ENCODE measurements at places on chromosomes 3 and 15.

- H3K4me3 ChIP-seq: no peak overlapping the region
- H3K27ac ChIP-seq: no peak overlapping the region
- no peak for DNase-seq
- H3K4me1 ChIP-seq: no peaks in the 10 kb centered on the region
- H3K36me3 ChIP-seq: no peaks in the 10 kb centered on the region
- no peaks in the 10 kb centered on the region for H3K27me3 ChIP-seq
Measured at GRCh38 chr15:42695527-42696071, 41.3 kb downstream of the CDAN1 start.

DNA sequence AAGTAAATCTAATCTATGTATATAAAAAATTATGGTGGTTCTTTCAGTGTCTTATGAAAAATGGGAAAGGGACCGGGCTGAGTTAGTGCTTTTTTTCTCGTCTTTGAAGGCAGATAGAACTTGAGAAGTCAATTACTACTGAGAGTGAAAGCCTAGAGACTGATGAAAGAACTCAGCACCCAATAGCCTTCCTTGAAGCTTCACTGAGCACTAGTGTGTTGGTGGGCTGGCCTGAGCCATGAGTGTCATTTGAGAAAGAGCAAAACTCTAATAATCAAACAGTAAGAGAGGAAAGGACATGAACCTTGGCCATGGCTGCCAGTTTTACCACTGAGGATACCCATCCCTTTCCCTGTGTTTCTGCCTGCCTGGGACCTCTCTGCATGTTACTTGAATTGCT, 428.3 kb upstream of the RASGRP1 start:
- H3K27me3 ChIP-seq: peaks cover 21% of the 10 kb centered on the region
- H3K4me3 ChIP-seq: no peak overlapping the region
- no peak overlapping the region for H3K27ac ChIP-seq
- DNase-seq: no peak

GRCh38 chr15:65156692-65157091, 23.1 kb upstream of the PDCD7 start:
- no peaks in the 10 kb centered on the region for H3K4me1 ChIP-seq
- H3K36me3 ChIP-seq: peaks cover 91% of the 10 kb centered on the region
- H3K27me3 ChIP-seq: no peaks in the 10 kb centered on the region
- H3K27ac ChIP-seq: no peak overlapping the region

DNA sequence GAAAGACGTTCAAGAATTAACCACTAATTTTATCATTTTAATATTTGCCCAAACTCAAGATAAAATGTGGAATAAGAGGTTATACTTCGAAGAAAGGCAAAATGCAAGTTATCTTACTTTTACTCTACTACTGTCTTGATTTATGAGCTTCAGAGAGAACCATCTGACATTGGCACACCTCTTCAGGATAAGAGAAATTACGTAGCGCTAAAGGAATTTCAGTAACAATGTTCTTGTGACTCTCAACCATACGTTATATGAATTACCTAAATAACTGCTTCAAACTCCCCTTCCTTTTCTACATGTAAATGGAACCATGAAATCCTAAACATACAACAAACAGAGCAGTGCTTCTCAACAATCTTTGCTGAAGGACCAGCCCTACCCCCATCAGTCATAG, 96.8 kb downstream of the ZNF385D start:
- H3K27ac ChIP-seq: no peak overlapping the region
- H3K4me1 ChIP-seq: no peaks in the 10 kb centered on the region
- H3K27me3 ChIP-seq: no peaks in the 10 kb centered on the region
- H3K36me3 ChIP-seq: no peaks in the 10 kb centered on the region
- no peak overlapping the region for H3K4me3 ChIP-seq
- DNase-seq: no peak

DNA sequence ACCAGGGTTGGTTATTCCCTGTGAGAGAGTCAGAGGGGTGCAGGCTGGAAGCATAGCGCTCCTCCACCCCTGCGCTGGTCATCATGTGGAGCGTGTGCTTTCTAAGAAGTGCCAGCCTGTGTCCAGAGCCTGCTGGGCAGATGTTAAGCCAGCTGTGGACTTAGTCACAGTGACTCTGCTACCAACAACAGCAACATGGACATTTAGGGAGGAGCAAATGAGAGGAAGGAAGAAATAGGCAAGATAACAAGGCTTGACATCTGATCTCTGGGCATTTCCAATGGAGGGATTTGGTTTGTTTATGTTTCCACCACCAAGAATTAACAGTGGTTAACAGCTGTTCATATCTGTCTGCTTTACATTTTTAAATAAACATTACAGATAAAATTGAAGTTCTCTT, 36.4 kb upstream of the MYZAP start:
- no peak for DNase-seq
- H3K27ac ChIP-seq: no peak overlapping the region
- H3K4me3 ChIP-seq: no peak overlapping the region
- peaks cover 27% of the 10 kb centered on the region for H3K4me1 ChIP-seq

DNA sequence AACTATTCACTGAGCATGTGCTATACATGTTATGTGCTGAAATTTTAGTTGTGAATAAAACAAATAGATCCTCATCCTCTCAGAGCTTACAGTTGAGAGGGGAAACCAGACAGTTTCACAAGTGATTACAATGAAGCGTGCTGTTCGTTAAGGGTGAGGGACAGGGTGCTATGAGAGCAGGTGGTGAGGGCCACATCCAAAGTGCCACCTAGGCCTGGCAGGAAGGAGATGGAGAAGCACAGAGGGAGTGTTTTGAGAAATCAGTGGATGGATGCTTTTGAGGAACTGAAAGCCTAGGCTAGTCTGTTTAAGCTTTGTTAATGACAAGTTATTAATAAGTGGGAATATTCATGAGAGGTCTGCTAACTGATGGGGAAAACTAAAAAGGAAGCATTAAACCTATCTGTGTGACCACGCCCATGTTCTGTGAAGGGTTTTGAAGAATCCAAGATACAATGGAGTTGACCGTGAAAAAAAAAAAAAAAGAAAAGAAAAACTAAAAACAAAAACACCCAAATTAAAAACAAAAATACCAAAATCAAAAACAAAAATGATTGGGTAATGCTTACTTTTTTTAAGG, 7.3 kb downstream of the MCTP2 start:
- no peaks in the 10 kb centered on the region for H3K36me3 ChIP-seq
- peaks cover 10% of the 10 kb centered on the region for H3K4me1 ChIP-seq

All from endodermal cell (in vitro differentiated cells).